ENCODE measurements at places on chromosomes 4 and X.

- no peak for DNase-seq
These were observed 103.4 kb downstream of the MFAP3L start for GRCh38 chr4:169922632-169923276.

DNA sequence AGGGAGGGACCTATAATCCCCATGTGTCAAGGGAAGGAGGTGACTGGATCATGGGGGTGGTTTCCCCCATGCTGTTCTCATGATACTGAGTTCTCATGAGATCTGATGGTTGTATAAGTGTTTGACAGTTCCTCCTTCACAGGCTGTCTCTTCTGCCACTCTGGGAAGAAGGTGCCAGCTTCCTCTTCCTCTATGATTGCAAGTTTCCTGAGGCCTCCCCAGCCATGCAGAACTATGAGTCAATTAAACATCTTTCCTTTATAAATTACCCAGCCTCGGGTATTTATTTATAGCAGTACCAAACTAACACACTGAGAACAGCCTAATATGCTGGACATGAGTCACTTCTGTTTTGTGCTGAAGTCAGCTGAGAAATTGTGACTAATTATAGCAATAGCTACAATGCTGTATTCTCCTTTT, 656.9 kb upstream of the CPEB2 start:
- DNase-seq, result no peak

GRCh38 chr4:150009533-150009932, 68.7 kb upstream of the DCLK2 start:
- DNase-seq, result no peak

DNA sequence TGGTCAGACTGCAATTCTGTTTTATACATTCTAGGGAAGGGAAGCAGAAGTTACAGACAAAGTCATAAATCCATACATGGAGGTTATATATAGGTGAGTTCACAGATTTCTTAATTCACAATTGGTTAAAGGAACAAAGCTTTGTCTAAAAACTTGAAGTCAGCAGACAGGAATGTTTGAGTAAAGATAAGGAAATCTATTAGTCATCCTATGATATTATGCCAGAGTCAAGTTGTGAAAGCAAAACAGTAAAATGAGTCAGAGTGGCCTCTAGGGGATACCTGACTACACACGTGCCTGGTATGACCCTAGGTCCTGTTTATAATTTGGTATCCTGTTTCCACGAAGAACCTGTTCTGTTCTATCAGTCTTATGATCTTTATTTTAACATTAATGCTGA, 31.5 kb downstream of the ACTRT1 start:
- DNase-seq, result no peak

DNA sequence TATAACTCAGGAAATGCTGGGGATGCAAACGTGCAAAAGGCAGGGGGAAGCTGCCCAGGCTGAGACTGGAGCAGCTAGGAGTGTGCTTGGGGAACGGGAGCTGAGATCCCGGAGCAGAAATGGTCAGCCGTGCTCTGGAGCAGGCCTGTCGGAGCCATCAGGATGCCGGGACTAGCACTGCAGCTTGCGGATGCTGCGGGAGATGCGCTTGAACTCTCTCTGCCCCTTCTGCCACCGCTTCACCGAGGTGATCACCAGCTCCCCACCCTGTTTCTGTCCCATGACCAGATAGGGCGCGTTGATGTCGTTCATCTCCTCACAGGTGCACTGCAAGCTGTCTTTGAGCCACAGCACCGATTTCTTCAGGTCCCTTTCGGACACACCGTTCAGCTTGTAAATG, 7.6 kb downstream of the SFRP2 start:
- no peak for DNase-seq

GRCh38 chr4:40418430-40419230, 83.5 kb downstream of the CHRNA9 start:
- DNase-seq, result no peak

GRCh38 chr4:6324461-6324998, 54.9 kb downstream of the WFS1 start:
- DNase-seq, result no peak

GRCh38 chr4:11801466-11802446, 373.1 kb upstream of the HS3ST1 start:
- DNase-seq, result no peak

- DNase-seq, result no peak
These were observed 73.3 kb upstream of the ZDHHC15 start for GRCh38 chrX:75596178-75596577.

GRCh38 chr4:150366487-150366999, 215.4 kb upstream of the MAB21L2 start:
- DNase-seq, result no peak

GRCh38 chr4:106312997-106313522, 2.9 kb downstream of the TBCK start:
- no peak for DNase-seq

DNA sequence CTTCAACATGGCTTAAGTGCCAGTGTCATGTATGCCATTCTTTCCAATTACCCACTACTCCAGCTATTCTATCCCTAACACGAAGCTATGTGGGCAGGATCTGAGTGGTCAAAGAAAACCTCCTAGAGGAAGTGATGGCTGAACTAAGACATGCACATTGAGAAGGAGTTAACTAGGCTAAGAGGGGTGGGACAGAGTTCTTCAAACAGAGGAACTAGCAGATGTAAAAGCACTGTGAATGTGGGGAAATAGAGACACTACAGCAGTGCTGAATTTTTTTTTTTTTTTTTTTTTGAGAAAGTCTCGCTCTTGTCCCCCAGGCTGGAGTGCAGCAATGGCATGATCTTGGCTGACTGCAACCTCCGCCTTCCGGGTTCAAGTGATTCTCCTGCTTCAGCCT, 6.2 kb downstream of the JCHAIN start:
- no peak for DNase-seq

DNA sequence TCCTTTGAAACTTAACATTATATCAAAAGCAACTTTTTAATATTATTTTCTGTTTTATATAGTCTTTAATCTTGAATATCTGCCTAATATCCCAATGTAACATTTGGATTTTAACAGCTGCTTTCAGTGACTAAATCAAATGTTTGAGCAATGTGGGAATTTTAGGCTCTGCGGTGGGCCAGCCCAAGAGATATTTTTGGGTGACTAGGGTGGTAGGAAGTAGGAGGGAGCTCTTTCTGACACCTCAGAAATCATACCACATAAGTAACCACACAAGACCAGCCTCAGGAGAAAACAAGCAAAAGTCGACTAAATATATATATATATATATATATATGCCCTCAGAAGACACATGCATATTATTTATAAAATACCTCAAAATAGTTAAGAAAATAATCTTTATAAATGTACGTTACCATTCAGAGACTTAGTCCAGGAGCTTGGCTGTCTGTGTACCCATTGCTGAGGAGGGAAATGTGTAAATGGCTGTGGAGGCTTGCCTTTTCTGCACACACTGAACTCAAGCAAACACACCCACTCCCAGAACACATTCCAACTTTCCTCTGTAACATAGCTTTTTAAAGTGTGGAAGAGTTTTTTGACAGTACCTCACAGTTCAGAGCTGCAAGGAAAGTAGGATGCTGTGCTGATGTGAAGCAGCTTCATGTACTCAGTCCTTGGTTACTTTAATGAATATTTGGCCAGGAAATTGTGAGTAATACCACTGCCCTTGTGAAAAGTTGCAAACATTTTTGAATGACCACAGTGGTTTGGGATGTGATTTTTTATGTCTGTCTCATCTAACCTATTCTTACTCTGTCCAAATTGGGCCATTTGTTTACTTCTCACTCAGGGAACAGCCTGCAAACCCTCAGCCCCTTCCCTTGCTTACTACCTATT, at the start of gene RTL3:
RTL3 (minus strand) TSS at position 484 of the 900 bp plus-strand sequence. CDS start 908 bp downstream, outside the sequence.
- no peak for DNase-seq

GRCh38 chr4:69030326-69030725, 65.9 kb upstream of the UGT2B7 start:
- DNase-seq, result no peak

GRCh38 chrX:85544609-85545008, 165.1 kb upstream of the POF1B start:
- DNase-seq, result no peak

DNA sequence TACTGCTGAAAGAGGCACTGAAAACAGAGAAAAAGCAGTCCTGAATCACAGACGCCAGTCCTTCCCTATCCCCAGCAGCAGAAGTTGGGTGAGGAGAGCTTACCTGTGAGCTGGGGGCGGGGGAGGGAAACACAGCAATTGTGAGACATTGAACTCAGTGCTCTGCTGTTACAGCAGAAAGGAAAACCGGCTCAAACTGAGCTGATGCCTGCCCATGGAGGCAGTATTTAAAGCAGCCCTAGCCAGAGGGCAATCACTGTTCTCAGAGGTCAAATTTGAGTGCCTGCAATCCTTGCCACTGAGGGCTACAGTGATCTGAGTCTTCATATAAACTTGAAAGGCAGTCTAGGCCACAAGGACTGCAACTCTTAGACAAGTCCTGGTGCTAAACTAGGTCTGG, 220.7 kb downstream of the GRXCR1 start:
- no peak for DNase-seq

DNA sequence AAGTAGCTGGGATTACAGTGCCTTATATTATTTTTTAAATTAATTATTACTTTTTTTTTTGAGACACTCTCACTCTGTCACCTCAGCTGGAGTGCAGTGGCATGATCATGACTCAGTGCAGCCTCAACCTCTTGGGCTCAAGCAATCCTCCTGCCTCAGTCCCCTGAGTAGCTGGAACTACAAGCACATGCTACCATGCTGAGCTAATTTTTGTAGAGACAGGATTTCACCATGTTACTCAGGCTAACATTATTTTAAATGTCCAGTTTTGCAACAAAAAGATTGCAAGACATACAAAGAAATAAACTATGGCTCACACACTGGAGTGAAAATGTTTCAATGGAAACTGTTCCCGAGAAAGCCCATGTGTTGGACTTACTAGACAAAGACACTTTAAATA, 59.2 kb downstream of the MND1 start:
- DNase-seq, result no peak

DNA sequence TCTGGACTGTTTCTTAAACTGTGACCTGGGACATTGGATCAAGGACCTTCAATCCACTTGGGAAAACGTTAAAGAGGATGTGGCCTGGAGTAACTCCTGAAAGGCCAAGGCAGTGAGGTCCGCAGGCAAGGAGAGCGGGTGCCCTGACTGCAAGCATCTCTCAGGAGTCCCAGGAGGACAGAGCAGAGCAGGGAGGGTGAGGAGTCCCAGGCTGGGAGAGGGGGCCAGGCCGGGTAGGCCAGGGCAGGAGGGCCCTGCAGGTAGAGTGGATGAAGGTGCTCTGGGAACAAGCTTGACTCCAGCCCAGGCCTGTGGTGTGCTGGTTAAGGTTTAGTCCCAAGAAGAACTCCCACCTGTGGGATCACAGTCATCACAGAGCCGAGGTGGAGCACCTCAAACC, 13.8 kb downstream of the PNMA6E start:
- no peak for DNase-seq

DNA sequence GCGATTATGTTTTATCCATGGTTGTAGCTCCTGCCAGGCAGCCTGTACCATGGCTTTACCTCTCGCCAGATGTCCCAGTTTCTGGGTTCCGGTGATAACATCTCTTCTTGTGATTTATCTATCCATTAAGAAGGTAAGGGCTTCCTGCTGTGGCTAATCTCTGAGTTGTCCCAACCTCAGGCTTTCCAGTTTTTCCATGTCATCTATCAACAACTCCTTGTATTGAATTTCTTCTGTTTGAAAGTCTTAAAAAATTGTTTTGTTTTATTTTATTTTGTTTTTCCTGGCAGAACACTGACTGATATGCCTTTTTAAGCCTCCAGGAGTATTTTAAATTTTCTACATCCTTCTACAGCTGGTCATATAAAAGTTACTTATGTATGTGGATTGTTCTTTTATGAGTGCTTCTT, 241.9 kb downstream of the ANTXR2 start:
- DNase-seq, result no peak

GRCh38 chr4:132982151-132982550, 166.9 kb upstream of the PCDH10 start:
- no peak for DNase-seq

- DNase-seq, result no peak
These were observed 7.4 kb downstream of the HTN1 start for GRCh38 chr4:70057651-70058050.

DNA sequence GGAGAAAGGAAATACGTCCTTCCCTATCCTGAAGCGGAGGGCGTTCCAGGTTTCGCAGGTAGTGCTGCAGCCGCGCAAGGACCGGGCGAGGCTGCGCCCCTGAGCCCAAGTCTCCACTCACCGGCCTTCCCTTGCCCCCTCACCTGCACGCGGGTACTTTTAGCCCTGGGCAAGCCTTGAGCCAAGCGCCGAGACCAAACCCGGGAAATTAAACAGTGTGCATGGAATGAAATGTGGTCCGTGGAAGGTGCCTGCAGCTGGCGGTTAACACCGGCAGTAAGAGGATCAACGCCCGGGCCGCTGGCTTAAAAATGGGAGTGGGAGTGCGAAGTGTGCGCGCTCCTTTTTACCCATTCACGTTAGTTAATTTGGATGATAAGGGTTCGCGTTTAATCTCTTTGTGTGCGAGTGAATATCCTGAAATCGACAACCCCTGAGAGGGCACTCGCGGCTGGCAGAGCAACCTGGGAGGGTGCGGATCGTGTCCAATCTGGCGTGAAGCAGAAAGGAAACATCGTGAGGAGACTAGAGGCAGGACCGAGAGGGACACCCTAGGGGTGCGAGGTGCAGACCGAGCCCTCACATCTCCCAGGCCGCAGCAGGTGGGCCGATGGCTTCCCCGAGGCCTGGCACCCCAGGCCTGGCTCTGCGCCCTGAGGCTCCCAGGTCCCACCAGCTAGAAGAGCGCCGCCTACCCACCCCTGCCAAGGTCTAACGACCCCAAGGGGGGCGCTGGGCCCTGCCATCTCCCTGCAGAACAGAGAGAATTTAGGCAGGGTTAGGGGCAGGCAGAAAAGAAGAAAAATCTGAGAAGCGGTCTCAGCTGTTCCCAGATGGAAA, 2.0 kb upstream of the HELT start:
- DNase-seq, result no peak

DNA sequence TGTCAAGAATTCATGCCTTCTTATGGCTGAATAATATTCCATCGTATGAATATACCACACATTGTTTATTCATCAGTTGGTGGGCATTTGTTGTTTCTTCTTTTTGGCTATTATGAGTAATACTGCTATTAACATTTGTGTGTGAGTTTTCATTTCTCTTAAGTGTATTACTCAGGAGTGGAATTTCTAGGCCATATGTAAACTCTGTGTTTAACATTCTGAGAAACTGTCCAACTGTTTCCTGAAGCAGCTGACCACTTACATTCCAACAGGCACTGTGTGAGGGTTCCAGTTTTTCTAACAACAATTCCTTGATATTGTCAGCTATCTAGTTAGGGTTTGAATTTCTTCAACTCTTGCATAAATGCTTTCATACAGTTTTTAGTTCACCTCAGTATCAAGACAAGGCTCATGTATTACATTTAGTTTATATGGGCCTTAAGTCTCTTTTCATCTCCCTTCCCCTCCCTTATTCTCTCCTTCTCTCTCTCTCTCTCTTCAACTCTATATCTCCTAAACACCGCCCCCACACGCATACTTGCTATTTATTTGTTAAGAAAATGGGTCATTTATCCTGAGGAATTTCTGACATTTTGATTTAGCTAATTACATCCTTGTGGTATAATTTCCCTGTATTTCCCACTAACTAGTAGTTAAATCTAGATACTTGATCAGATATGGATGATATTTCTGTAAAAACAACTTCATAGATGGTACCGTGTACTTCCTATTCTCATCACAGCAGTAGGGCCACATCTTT, 77.4 kb downstream of the WDR19 start:
- no peak for DNase-seq

- DNase-seq, result no peak
These were observed 726.5 kb downstream of the FAM133A start for GRCh38 chrX:94400488-94400887.

- DNase-seq, result no peak
These were observed 74.1 kb upstream of the UCP1 start for GRCh38 chr4:140642674-140643437.
